ENCODE measurements at places on chromosomes 7 and 10.

DNA sequence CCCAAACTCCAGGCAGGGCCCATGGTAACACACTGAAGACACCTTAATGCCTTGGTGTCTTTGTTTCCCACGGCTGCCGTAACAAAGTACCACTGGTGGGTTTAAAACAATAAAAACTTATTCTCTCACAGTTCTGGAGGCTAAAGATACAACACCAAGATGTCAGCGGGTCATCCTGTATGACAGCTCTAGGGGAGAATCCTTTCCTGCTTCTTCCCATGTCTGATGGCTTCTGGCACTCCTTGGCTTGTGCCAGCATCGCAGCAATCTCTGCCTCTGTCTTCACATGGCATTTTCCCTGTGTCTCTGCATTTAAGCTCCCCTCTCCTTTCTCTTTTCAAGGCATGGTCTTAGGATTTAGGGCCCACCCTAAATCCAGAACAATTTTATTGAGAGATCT is 33.1 kb downstream of the PRSS2 start:
- DNase-seq, result no peak

DNA sequence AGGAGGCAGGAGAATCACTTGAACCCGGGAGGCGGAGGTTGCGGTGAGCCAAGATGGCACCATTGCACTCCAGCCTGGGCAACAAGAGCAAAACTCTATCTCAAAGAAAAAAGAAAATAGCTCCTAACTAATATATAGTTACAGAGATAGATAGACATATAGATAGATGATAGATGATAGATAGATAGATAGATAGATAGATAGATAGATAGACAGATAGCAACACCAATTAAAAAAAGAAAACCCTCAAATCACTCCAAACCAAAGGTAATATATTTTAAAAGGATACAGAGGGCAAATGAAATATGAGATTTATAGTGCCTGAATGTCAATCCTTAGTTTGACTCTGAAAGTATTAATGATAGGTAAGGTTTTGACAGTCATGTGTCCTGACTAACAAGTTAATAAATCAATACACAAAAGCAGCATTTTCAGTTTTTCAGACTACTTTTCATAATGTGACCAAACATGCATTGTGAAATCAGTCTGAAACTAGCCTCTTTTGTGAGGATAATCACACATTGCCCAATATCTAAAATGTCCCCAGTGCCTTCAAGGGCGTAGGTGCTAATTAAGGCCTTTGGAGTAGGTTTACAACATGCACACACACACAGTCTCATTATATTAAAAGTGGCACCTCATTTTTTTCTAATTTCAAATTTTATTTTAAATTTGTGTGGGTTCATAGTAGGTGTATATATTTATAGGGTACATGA is 61.2 kb downstream of the BPGM start:
- no peak for DNase-seq

- no peak for DNase-seq
Observed at GRCh38 chr7:11538751-11539299, 293.2 kb downstream of the THSD7A start.

DNA sequence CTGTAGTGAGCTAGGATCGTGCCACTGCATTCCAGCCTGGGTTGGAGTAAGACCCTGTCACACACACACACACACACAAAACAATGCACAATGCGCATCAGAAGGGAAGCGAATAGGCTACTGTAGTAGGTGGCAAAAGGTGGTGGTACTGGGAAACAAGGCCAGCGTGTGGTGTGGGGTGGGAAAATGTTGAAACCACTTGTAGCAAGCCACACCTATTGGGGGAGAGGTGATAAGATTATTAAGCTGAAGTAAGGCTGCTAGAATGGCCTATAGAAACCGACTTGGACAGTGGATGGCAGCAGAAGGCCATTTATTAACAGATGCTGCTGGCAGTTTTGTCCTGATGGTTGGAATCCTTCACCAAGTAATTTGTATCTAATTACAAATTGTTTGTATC is 7.2 kb upstream of the CHCHD1 start:
- DNase-seq, result no peak
